ENCODE measurements at places on chromosomes 12 and 14.

- DNase-seq, result peak; percentile 20
Observed at GRCh38 chr12:65306366-65307168, 28.1 kb downstream of the MSRB3 start.

- no peak for DNase-seq
Observed at GRCh38 chr12:51784688-51785087, 63.8 kb downstream of the FIGNL2 start.

GRCh38 chr12:18054925-18055619 lies 34.9 kb downstream of the RERGL start:
- no peak for DNase-seq

DNA sequence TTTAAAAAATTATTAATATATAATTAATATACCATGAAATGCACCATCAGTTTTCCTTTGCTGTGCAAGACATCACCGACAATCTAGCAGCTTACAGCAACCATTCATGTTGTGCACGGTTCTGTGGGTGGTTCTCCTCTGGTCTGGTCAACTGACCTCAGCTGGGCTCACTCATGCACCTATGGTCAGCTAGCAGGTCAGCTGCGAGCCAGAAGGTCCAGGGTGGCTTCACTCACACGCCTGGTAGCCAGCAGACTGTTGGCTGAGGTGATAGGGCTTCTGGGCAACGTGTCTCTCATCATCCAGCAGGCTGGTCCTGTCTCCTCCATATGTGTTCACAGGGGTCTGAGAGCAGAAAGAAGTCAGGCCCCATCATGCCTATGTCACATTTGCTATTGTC lies 210.4 kb downstream of the KIF26A start:
- no peak for DNase-seq

DNA sequence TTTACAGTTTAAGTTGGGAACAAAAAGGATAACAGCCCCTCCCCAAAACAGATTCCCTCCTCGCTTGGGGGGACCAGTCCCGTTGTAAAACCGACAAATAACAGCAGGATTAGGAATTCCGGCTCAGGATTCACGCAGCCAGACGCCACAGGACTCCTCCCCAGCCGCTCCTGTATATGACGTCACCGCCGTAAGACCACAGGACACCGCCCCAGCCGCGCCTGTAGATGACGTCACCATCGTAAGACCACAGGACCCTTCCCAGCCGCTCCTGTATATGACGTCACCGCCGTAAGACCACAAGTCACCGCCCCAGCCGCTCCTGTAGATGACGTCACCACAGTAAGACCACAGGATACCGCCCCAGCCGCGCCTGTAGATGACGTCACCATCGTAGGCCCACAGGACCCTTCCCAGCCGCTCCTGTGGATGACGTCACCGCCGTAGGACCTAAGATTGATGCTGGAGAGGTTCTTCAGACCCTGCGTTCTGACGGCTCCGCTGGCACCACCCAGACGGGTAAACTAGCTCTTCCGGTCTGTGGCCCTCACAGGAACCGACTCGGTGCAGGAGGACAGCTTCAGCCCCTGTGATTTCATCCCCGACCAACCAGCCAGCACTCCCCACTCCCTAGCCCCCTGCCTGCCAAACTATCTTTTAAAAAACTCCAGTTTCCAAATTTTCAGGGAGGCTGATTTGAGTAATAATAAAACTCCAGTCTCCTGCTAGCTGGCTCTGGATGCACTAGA lies 43.9 kb upstream of the FBRSL1 start:
- no peak for DNase-seq

- no peak for DNase-seq
Observed at GRCh38 chr14:94582199-94582750, 1.0 kb downstream of the SERPINA5 start.

GRCh38 chr14:99554757-99555531 lies 49.1 kb downstream of the CCDC85C start:
- DNase-seq, result no peak

DNA sequence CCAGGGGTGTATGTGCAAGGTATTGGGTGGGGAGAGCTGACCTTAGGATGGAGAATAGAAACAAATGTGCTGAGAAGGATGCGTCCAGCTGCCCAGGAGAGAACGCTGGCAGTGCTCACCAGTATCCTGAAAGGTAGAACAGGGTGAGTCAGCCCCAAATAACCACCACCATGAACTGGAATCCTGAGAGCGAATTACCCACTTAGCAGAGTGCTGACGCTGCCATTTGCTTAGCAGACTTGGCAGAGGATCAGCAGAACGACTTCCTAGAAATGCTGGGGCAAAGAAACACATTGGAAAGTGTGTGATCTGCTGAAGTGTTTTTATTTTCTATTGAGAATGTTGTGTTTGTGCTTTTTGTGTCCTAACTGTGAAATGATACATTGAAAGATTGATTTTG lies 213.6 kb downstream of the ADGRD1 start:
- no peak for DNase-seq

DNA sequence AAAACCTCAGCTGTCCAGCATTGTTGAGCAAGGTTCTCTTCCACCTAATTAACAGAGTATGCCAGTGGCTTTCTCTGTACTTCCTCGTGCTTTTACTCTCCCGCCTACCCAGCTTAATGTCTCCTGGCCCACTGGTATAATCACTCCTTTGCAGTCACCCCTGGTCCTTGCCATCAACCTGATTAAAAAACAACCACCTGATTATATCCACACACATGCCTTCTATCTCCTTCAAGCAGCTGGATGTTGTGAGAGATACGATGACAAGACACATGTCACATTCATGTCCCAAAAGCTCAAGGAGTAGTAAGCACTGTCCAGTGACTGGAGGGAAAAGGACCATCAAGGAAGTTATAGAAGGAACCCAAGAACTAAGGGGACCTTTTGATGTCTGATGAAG lies 241.3 kb upstream of the GRIP1 start:
- DNase-seq, result no peak

DNA sequence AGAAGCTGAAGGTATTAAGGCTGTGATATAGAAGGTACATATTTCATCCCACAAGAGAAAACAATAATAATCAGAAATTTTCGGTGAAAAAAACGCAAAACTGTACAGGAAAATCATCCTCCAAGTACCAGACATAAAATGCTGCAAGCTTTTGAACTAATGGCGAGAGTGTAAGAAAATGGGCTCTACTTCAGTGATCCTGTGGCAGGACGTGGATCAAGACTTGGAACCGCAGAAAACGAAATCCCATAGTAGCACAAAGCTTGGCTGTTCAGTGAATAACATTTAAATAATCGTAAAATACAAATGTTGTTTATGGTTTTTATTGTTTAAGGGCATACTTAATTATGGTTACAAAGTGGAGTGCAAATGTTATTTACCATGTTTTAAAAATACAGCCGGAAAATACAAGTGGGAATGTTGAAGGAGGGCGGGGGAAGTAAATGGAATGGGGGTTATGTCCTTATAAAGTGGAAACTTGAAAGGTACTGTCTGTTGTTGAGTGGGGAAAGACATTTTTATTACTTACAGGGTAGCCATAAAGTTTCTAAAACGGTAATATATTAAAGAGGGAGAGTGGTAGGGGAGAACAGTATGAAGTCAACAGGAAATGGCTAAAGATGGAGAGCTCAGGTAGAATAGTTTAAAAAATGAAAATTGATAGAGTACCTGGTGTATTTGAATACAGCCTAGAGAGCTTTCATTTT lies 1.1 kb downstream of the SMIM10L1 start:
- no peak for DNase-seq

GRCh38 chr12:109191621-109192250 lies 75.3 kb downstream of the ACACB start:
- DNase-seq, result no peak

GRCh38 chr12:106255952-106256351 lies 8.1 kb upstream of the CKAP4 start:
- DNase-seq, result no peak

GRCh38 chr14:71451501-71451900 lies 480.7 kb upstream of the RGS6 start:
- no peak for DNase-seq

DNA sequence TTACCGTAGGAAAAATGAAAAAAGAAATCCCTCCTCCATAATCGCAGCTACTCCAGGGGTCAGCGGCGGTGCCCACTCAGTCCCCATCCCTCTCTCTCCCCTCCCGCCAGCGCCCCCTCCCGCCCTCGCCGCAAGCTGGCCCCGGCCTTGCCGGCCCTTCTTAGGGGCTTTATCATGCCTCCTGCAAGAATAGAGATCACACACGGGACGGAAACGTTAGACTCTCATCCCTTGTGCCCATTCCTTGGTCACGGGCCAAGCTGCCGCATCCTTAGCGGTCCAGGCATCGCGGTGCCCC lies 692 bp upstream of the COX14 start:
- no peak for DNase-seq
